T-helper 17 cell (primary cell): ENCODE measurements at places on chromosomes 11 and 22.
A peak's percentile ranks its signal among the peaks of the same experiment; 100 is the strongest.

- DNase-seq = no peak
Observed at GRCh38 chr22:41664490-41664889, 24.2 kb downstream of the SNU13 start.

- DNase-seq = no peak
Observed at GRCh38 chr11:110525883-110526282, 96.1 kb downstream of the FDX1 start.

- DNase-seq = no peak
Observed at GRCh38 chr11:93482556-93482955, 60.6 kb downstream of the SMCO4 start.

DNA sequence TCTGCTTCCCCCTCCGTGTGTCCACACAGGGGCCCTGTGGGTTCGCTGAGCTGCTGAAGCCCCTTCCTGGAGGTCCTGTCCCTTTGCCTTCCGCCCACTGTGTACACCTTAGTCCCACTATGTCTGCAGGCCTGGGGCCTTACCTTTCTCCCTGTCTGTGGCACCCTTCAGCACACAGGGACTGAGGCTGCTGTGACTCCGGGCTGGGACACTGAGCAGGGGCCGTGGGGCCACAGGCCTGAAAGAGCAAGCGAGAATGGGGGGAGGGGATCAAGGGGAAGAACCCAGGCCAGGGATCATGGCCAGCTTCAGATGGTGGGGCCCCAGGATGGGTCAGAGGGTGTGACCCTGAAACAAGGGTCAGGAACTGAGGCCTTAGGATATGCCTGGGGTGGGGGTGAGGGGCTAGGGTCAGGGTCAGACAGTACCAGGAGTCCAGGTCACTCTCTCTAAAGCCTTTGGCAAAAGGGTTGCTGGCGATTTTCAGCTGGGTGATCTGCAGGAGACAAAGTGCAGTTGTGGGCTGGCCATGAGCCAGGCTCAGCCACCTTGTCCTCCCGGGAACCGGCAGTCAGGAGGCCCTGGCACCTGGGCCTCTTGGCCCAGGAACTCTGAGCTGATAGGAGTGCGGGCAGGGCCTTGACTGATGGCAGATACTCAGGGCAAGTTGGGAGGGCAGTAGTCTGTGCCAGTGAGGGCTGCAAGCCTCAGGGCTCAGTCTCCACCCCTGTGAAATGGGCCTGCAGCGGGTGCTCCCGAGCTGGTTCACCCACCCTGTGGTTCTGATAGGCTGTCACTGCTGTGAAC is 2.6 kb upstream of the NUDT8 start:
- no peak for DNase-seq

DNA sequence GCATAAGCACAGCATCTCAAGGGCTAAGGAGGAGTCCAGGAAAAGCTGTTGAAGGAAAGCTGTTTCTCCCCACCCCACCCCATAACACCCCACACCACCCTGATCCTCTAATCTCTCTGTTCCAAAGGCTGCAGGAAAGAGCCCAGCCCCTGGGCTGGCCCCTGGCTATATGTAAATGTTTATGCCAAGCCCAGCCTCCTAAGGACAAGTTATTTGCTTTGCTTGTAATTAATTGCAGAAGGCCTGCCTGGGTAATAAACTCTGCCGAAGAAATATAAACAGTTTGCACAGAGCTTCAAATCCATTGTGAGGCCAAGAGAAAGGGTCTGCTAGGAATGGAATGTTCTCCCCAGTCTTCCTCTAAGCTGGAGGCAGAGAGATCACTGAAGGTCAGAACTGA is 21.2 kb downstream of the ARRB1 start:
- DNase-seq = no peak

- no peak for DNase-seq
Observed at GRCh38 chr11:65654375-65655349, 8.1 kb downstream of the RELA start.

DNA sequence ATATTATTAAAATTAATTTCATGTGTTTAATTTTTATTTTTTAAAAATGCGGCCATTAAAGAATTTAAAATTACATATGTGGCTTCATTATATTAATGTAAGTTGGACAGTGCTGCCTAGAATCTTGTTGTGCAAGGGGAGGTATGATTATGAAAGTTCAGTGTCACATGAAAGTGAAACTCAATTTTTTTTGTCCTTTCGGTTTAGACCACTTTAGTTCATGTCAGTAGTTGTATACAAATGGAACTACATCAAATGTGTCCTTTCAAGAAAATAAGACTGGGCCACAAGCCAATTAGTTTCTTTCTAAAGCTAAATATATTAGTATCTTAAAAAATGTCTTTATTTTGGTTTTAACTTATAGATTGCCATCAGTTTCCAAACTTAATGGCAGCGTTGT is 35.7 kb downstream of the TBCEL start:
- no peak for DNase-seq

DNA sequence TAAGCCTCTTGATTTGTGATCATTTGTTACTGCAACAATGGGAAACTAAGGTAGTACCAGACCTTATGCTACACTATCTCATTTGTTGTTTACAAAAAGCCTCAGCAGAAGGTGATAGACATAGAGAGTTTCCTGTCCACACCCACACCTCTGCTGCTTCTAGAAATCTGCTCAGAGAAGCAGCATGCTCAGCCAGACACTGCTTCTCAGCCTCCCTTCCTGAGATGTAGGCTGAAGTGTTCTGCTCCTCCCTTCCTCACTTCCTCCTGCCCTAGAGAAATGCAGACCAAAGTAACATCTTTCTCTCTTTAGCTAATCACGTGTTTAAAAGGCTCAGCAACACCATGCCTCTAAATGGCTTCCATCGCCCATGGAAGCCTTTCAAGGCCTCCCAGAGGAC is 88.4 kb downstream of the SLC1A2 start:
- no peak for DNase-seq

DNA sequence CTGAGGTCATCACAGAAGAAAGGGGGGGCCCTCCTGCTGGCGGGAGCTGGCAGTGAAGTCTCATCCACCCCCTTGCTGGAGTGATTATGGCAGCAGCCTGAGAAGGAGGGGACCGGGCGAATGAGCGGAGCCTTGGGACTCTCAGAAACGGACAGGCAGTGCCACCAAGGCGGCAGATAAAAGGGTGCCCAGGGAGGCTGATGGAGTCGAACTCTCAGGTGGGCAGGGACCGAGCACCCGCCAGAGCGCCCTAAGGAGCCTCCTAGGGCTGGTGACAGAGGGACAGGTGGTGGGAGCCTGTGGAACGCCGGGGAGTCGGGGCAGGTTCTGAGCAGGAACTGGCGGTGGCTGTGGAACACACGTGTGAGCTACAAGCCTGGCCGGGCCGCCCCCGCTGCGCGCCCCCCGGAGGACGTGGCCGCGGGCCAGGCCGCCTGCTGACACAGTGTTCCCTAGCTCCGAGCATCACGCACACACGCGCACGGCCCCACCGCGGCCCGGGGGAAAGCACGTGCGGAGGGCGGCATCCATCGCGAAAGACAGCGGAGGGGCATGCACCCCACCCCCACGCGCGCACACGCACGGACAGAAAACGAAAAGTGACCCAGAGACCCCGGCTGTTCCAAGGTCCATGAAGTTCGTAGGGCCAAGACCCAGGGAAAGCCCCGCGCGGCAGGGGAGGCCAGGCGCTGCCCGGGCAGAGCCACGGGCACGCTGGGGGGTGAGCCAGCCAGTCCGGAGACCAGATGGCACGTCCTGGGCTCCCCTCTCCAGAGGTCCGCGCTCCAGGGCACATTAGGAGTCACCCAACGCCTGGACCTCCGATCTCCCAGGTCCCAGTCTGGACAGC is 1.0 kb downstream of the VWCE start:
- DNase-seq = no peak

- peak; percentile 24 for DNase-seq
Observed at GRCh38 chr22:31089160-31090100, 8.3 kb downstream of the SMTN start.

GRCh38 chr22:37563153-37564081 is 3.1 kb downstream of the CDC42EP1 start:
- no peak for DNase-seq

GRCh38 chr22:20101638-20102037 is 14.3 kb upstream of the RANBP1 start:
- no peak for DNase-seq

DNA sequence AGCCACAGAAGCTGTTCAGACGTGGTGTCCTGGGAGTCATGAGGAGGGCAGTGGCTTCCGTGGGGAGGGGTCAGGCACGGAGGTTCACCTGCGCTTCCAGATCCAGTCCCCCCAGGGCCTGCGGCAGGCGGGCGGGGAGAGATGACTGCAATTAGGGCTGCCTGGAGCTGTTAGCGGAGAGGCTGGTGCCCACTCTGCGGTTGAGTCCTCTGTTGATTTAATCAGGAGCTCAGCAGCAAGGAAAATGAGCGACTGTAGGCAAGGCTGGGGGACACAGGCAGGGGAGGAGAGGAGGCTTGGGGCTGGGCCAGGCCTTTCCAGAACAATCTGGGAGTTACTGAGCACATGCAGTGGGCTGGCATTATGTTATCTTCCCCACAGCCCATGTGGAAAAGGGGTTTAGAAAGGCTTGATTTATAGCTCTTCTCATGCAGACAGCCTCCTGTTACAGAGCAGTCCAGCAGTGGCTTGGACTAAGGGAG is 13.1 kb downstream of the PLCB3 start:
- no peak for DNase-seq

DNA sequence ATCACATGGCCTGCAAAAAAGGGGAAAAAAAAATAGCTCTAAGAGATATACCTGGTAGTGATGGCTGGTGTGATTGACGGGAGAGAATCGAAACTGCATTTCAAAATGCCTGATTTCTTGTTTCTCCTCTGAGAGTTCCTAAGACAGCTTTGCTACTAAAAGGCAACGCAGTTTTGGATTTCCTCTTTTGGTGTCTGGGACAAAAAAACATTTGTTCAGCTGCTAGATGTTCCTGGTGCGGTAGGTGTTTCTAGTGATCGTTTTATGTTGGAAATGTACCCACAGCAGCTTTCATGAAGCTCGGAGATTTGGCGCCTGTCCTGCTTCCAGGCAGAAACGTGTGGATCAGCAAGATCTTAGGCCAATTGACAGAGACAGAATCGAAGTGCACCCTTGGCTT is 18.1 kb downstream of the P2RX3 start:
- no peak for DNase-seq

DNA sequence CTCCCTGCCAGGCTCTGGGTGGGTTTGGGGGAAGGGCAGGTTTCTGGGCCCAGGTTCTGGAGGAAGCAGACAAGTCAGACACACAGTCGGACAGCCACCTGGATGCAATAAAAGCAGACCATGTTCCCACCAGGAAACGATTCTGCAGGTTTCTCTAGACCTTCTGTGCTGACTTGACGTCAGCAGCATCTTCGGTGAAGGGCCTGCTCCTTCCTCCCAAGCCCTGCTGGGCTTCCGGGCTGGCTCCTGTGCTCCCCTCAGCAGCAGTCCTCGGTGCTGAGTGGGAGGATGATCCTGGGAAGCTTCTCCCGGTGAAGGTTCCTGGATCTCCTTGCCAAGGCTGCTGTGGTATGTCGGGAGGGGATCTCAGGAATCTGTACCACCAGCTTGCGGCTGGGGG is 240.0 kb downstream of the GRIK4 start:
- DNase-seq = no peak

DNA sequence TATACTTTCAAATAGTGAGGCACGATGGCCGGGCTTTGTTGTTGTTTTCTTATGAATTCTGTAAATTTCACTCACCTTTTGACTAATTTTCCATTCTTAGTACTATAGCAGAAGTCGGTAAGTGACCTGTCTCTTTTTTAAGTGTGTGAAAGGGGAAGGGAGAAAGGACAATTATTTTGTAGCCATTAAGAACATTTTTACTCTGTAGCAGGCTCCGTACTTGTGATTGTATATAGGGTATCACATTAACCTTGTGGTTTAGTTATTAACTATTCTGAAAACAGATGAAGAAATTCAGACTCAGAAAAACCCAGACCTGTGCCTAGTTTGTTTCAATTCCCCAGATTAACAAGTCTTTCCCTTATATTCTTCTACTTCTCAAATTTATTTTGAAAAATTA is 78.7 kb downstream of the CASP12 start:
- DNase-seq = no peak

DNA sequence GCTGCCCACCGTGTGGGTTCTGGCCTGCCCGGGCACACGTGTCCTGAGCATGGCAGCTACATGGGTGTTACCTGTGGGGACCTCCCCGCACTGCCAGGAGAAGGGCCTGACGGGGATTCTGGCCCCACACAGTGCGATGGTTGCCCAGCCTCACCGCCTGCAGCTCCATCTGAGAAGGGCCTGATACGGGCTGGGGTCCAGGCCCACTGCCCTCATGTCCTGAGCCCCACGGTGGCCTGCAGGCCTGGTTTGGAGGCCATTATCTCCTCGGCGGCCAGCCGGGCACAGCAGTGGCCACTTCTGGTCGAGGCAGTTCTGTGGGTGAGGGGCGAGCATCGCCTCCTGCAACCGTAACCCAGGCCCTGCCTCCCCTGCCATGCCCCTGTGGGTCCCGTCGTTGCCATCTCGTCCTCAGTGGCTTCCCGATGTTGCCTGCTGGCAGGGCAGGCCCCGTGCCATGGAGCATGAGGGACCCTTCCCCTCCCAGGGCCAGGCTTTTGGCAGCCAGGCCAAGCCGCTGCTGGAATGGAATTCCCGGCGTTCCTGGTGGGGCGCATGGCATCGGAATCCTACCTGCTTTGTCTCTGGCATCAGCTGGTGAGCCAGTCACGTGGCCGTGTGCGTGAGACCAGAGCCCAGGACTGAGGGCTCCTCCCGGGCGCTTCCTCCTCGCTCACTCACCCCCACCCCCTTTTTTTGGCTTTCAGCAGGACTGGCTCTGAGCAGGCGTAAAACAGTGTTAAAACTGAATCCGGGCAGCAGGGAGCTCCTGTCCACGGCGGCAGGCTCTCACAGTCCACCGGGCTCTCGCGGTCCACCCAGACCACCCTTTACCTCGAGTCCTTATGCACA is 71.9 kb upstream of the PPARA start:
- no peak for DNase-seq

DNA sequence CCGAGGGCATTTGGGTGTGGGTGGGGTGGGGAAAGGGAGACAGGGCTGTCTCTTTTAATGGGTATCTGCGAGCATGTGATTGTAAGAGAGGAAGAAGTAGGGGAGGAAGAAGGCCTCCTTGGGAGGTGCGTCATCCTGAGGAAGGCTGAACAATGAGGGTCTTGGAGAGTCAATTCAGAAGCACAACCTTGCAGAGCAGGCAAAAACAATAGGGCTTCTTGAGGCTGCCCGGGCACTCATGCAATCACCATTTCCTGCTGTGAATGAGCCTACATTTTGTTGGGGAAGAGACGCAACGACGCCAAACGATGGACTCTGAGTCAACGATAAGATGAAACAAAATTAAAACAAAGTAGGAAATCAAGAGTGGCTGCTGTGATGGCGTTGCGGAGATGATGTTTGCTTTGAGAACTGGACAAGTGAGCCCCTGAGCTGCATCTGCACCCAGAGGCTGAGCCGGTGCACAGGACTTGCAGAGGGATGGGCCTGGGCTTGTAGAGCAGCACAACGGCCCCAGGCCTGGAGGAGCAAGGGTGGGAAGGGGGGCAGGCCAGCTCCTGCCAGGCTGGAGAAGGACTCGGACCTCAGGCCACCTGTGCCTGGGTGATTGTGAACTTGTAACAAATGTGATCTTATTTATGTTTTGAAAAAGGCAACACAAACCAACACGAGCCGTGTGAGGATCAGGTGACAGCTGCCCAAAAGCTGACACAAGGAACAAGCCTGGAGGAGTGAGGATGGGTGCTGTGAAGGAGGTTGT is 92.3 kb upstream of the B3GAT1 start:
- DNase-seq = no peak
